Lung (tissue), 17 donors: ENCODE measurements at places on chromosomes 3 and 15. TPM values are rescaled to one million over a fixed set of nuclear protein-coding genes. Genes with fewer than 3 reads are reported as not detected.

Gene SCN11A
- total RNA-seq, result 0.12 TPM

Gene IGDCC3
- 1.3 TPM for total RNA-seq

Gene GOLGA6A
- total RNA-seq, result not detected

Gene GLDN
- total RNA-seq, result 0.82 TPM

DNA sequence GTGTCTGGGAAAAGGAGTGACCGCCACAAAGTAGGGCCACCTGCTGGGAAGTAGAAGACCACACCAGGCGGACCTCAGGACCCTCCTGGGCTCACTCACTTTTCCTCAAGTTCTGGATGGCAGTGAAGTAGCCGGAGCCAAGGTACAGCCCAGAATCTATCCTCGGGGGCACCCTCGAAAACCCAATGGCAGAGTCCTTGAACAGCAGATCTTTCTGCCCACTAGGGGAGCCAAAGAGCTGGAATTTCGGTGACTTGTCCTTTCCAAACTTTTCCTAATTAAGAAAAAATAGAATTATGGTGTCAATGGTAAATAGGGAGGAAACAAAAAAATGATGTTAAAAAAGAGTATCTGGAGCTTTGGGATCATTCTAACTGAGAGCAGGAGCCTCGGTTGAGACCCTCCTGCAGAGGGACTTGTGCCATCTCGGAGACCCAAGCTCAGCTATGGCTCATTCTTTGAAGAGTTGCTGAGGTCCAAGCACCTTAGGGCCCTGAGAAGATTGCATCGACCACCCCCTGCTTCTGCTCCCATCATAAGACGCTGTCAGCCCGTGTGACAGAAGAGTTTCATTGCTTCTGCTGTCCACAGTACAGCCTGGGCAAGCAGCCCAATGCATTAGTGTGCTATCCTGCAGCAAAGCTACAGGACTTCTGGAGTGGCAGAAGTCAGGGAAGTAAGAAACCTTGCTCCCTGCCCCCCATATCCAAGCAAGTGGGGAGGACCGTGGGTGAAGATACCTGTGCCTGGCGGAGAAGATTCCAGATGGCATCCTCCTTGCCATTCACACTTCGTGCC lies 14.8 kb downstream of the LTF start:
- no peak overlapping the region for H3K27ac ChIP-seq
- H3K27me3 ChIP-seq, result no peaks in the 10 kb centered on the region
- H3K36me3 ChIP-seq, result no peaks in the 10 kb centered on the region
- no peak overlapping the region for H3K4me3 ChIP-seq

- peaks cover 14% of the 10 kb centered on the region for H3K4me1 ChIP-seq
- H3K27me3 ChIP-seq, result no peaks in the 10 kb centered on the region
- no peaks in the 10 kb centered on the region for H3K36me3 ChIP-seq
- no peak overlapping the region for H3K27ac ChIP-seq
- DNase-seq, result no peak
- H3K4me3 ChIP-seq, result no peak overlapping the region
These were observed 1.1 kb upstream of the UCN2 start for GRCh38 chr3:48564667-48565066.

DNA sequence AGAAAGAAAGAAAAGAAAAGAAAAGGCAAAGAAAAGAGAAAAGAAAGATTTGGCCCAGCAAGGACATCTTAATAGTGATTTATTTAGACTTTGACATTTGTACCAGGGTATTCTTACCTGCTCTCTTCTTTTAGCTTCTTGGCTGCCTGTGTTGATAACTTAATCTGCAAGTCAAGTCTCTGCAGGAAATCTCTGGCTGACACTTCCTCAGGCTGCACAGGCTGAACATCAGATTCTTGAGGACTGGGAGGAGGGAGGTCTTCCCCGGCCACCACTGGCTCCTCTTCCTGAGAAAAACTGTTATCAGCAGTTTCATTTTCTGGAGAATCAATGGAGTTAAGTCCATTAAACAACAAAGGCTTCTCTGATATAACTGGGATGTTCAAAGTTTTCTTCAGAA lies 12.8 kb downstream of the LYSMD2 start:
- no peaks in the 10 kb centered on the region for H3K27me3 ChIP-seq
- H3K27ac ChIP-seq, result no peak overlapping the region
- H3K36me3 ChIP-seq, result peaks cover 4% of the 10 kb centered on the region

DNA sequence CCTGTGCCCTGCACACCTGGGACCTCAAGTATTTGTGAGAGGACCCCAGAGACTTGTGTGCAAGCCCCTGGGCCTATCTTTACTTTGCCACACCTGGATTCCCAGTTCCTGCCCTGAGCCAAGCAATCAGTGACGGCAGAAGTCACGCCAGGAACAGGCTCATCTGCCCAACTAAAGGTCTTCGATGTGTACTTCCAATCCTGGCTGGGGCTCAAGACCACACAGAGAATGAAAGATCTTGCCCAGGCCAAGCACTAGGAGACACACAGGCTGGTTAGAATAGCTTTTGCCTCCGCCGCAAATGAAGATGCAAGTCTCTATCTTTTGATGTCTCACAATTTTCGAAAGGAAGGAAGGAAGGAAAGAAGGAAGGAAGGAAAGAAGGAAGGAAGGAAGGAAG lies 228.8 kb downstream of the OCA2 start:
- DNase-seq, result peak; percentile 34
- H3K4me3 ChIP-seq, result no peak overlapping the region
- H3K4me1 ChIP-seq, result no peaks in the 10 kb centered on the region
- no peak overlapping the region for H3K27ac ChIP-seq
- no peaks in the 10 kb centered on the region for H3K36me3 ChIP-seq

GRCh38 chr3:426072-426471 lies 229.5 kb downstream of the CHL1 start:
- no peak overlapping the region for H3K4me3 ChIP-seq
- no peaks in the 10 kb centered on the region for H3K27me3 ChIP-seq
- H3K27ac ChIP-seq, result no peak overlapping the region
- H3K36me3 ChIP-seq, result no peaks in the 10 kb centered on the region
- no peak for DNase-seq
- H3K4me1 ChIP-seq, result peaks cover 3% of the 10 kb centered on the region

DNA sequence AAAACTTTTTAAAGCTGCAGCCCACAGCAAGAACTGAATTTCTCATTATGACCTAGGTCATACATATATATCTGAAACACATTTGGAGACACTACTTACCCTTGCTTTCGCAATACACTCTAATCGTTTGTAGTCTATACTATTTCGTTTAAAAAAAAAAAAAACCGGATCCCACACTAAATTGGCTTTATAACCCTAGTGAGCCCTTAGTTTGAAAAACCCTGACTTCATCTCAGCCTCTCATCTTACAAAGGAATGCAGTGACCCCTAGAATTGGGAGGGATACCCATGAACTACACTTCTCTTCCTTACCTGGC lies 4.2 kb downstream of the RARRES1 start:
- no peaks in the 10 kb centered on the region for H3K36me3 ChIP-seq
- DNase-seq, result no peak
- H3K27me3 ChIP-seq, result no peaks in the 10 kb centered on the region

GRCh38 chr15:65172531-65172930 lies 12.6 kb downstream of the CLPX start:
- DNase-seq, result no peak
- H3K36me3 ChIP-seq, result peaks cover 18% of the 10 kb centered on the region
- H3K27me3 ChIP-seq, result no peaks in the 10 kb centered on the region
- H3K4me1 ChIP-seq, result no peaks in the 10 kb centered on the region
- H3K27ac ChIP-seq, result no peak overlapping the region
- H3K4me3 ChIP-seq, result no peak overlapping the region

DNA sequence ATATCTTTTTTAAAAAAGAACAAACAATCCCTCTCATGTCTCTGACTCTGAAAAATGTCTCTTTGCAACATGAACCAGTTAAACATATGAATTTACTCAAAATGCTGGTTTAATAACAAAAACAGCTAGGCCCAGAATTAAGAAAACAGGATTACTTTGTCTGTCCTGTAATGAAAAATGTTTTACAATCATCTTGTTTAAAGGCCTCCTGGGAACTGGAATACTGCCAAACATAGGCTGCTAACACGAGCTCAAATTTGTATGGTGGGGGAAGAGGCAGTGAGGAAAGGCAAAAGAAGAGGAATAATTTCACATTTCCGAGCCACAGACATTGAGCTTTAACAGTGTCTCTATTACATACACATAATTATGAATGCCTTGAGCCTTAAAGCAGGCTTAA lies 61.7 kb upstream of the PPIB start:
- H3K27ac ChIP-seq, result no peak overlapping the region
- H3K4me1 ChIP-seq, result peaks cover 6% of the 10 kb centered on the region
- no peaks in the 10 kb centered on the region for H3K36me3 ChIP-seq
- no peak overlapping the region for H3K4me3 ChIP-seq
- DNase-seq, result peak; percentile 93
- H3K27me3 ChIP-seq, result no peaks in the 10 kb centered on the region

DNA sequence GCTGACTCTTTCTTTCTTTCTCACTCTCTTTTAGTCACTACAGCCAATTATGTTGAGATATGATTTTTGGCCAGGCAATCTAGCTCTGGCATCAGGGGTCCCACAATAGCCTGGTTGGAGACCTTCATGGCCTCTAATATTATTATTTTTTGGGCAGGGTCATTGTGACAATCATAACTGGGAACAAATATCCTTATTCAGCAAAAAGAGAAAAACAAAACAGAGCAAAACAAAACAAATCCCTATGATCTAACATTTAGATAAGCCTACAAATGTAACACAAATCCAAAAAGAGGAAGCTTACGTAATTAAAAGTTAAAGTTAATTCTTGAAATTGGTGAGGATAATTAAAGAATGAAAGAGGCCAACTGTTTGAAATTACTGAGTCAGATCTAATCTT lies 640.0 kb downstream of the TUSC7 start:
- no peak overlapping the region for H3K27ac ChIP-seq
- no peaks in the 10 kb centered on the region for H3K36me3 ChIP-seq
- no peak for DNase-seq
- H3K4me3 ChIP-seq, result no peak overlapping the region
- no peaks in the 10 kb centered on the region for H3K4me1 ChIP-seq

DNA sequence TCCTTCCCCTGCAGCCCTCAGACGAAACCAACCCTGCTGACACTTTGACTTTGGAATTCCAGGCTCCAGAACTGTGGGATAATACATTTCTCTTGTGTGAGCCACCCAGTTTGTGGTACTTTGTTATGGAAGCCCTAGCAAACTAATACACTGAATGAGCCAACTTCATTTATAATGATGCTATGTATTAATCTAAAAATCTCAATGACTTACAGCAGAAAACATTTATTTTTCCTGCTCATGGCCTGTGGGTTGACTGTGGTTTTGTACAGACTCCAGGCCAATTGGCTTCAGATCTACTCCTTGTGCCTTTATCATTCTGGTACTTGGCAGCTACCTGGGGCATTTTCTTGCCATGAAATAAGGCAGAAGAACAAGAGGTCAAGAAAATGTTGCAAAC lies 152.4 kb downstream of the EBLN2 start:
- no peak overlapping the region for H3K27ac ChIP-seq
- H3K4me3 ChIP-seq, result no peak overlapping the region
- no peaks in the 10 kb centered on the region for H3K36me3 ChIP-seq

DNA sequence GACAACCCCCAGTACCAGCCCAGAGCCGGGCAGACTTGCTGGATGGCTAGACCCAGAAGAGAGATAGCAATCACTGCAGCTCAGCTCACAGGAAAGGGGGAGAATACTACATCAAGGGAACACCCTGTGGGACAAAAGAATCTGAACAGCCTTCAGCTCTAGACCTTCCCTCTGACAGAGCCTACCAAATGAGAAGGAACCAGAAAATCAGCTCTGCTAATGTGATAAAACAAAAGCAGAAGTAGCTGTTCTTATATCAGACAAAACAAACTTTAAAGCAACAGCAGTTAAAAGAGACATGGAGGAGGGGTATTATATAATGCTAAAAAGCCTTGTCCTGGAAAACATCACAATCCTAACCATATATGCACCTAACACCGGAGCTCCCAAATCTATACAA lies 283.3 kb downstream of the KLF13 start:
- no peaks in the 10 kb centered on the region for H3K4me1 ChIP-seq
- H3K4me3 ChIP-seq, result no peak overlapping the region
- DNase-seq, result no peak
- no peaks in the 10 kb centered on the region for H3K27me3 ChIP-seq

- H3K4me1 ChIP-seq, result no peaks in the 10 kb centered on the region
- no peak overlapping the region for H3K27ac ChIP-seq
- DNase-seq, result peak; percentile 57
- H3K4me3 ChIP-seq, result no peak overlapping the region
- H3K36me3 ChIP-seq, result no peaks in the 10 kb centered on the region
These were observed 34.4 kb downstream of the CASR start for GRCh38 chr3:122217901-122218300.

- no peaks in the 10 kb centered on the region for H3K27me3 ChIP-seq
- H3K4me1 ChIP-seq, result no peaks in the 10 kb centered on the region
- H3K27ac ChIP-seq, result no peak overlapping the region
- H3K36me3 ChIP-seq, result no peaks in the 10 kb centered on the region
These were observed 307.8 kb upstream of the AGTR1 start for GRCh38 chr3:148389916-148390315.

- H3K4me1 ChIP-seq, result no peaks in the 10 kb centered on the region
- no peak overlapping the region for H3K4me3 ChIP-seq
- no peak overlapping the region for H3K27ac ChIP-seq
- DNase-seq, result no peak
- H3K36me3 ChIP-seq, result no peaks in the 10 kb centered on the region
These were observed 408.5 kb downstream of the MFSD1 start for GRCh38 chr3:159210336-159210735.

GRCh38 chr15:96408591-96409183 lies 78.2 kb downstream of the NR2F2 start:
- no peak overlapping the region for H3K4me3 ChIP-seq
- H3K27me3 ChIP-seq, result peaks cover 17% of the 10 kb centered on the region
- DNase-seq, result no peak
- no peaks in the 10 kb centered on the region for H3K36me3 ChIP-seq
- peaks cover 11% of the 10 kb centered on the region for H3K4me1 ChIP-seq

- H3K4me1 ChIP-seq, result no peaks in the 10 kb centered on the region
- H3K27ac ChIP-seq, result no peak overlapping the region
- peaks cover 21% of the 10 kb centered on the region for H3K36me3 ChIP-seq
These were observed 183.6 kb downstream of the ATP10A start for GRCh38 chr15:25679492-25679891.

DNA sequence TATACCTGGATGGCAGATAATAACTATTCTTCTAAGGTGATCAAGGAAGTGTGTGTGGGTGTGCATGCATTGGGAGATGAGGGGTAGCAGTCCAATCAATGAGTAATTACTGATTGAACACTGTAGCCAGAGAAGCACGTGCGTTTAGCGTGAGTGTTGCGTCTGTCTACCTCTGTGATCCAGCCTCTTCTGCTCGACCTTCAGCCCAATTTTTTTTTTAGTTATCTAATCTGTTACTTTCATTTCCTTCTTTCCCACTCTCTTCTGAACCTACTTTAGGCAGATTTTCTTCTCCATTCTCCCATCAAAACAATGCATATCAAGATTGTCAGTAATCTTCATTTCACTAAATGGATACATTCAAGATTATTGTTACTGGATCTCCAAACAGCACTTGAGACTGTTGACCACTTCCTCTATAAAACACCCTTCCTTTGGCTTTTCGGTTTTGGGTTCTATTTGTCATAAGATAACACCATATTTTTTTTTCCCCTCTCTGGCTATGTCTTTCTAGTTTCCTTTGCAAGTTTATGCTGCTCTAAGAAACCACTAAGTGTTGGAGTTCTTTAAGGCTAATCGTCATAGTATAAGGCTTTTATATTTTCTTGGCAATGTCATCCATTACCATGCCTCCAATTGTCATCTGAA lies 41.0 kb downstream of the MCTP2 start:
- H3K4me1 ChIP-seq, result no peaks in the 10 kb centered on the region
- H3K4me3 ChIP-seq, result no peak overlapping the region
- H3K27me3 ChIP-seq, result no peaks in the 10 kb centered on the region
